Smooth muscle cell of the coronary artery (primary cell): ENCODE measurements at places on chromosomes 1 and 21. TPM values are rescaled to one million over a fixed set of nuclear protein-coding genes. Genes with fewer than 3 reads are reported as not detected.

Gene ANGPTL7
- total RNA-seq = 0.23 TPM in 1 of 2 replicates, not detected in the other

Gene LRRN2
- total RNA-seq = 0.12 TPM in 1 of 2 replicates, not detected in the other

Gene ZDHHC18
- 4.1 and 6.4 TPM in 2 replicates for total RNA-seq

Gene KCNE2
- total RNA-seq = not detected in 2 replicates

Gene FMOD
- 7.1 and 24.5 TPM in 2 replicates for total RNA-seq

Gene CACNA1S
- not detected in 2 replicates for total RNA-seq

Gene SLAMF7
- total RNA-seq = not detected in 2 replicates

Gene OR2M3
- total RNA-seq = not detected in 2 replicates

Gene TMEM52
- not detected in 2 replicates for total RNA-seq

Gene IQCC
- 1.3 and 1.6 TPM in 2 replicates for total RNA-seq

Gene RRP15
- total RNA-seq = 4.2 and 5.7 TPM in 2 replicates

Gene TSPEAR
- not detected in 2 replicates for total RNA-seq

Gene FMO5
- total RNA-seq = 0.75 and 1.2 TPM in 2 replicates

Gene GSTM5
- 0.60 and 9.0 TPM in 2 replicates for total RNA-seq

Gene PRRX1
- total RNA-seq = 139 and 167 TPM in 2 replicates

Gene SLC6A17
- total RNA-seq = under 0.01 and 0.82 TPM in 2 replicates

Gene TXLNA
- total RNA-seq = 57.8 and 69.2 TPM in 2 replicates

Gene KANK4
- total RNA-seq = 0.08 TPM in 1 of 2 replicates, not detected in the other

Gene VASH2
- 0.30 and 0.94 TPM in 2 replicates for total RNA-seq

Gene SASS6
- total RNA-seq = 0.35 and 1.9 TPM in 2 replicates

Gene KPRP
- not detected in 2 replicates for total RNA-seq

Gene RYR2
- total RNA-seq = under 0.01 TPM in 1 of 2 replicates, not detected in the other

Gene SYNC
- 39.5 and 52.4 TPM in 2 replicates for total RNA-seq

Gene OTUD3
- 3.4 and 8.7 TPM in 2 replicates for total RNA-seq

Gene MYBPH
- 0.35 TPM in 1 of 2 replicates, not detected in the other for total RNA-seq

Gene NTRK1
- 0.08 and 0.12 TPM in 2 replicates for total RNA-seq

Gene ZNF697
- 9.4 and 11.1 TPM in 2 replicates for total RNA-seq

Gene HHAT
- total RNA-seq = 1.1 and 3.9 TPM in 2 replicates

Gene KRTAP10-12
- total RNA-seq = not detected in 2 replicates

Gene NTNG1
- total RNA-seq = 0.08 and 17.3 TPM in 2 replicates

Gene TNFRSF1B
- total RNA-seq = 0.68 and 4.7 TPM in 2 replicates

Gene E2F2
- total RNA-seq = 0.15 TPM in 1 of 2 replicates, not detected in the other

Gene PDIK1L
- total RNA-seq = 2.9 TPM in 2 replicates

Gene C1orf94
- not detected in 2 replicates for total RNA-seq

Gene YIPF1
- 14.4 and 20.6 TPM in 2 replicates for total RNA-seq

Gene SPATA45
- not detected in 2 replicates for total RNA-seq

Gene RER1
- total RNA-seq = 80.2 and 128 TPM in 2 replicates

Gene TFAP2E
- total RNA-seq = 0.08 TPM in 1 of 2 replicates, not detected in the other

Gene PGLYRP4
- total RNA-seq = not detected in 2 replicates

Gene ACTA1
- not detected in 2 replicates for total RNA-seq

Gene PTGER3
- total RNA-seq = 0.45 and 6.7 TPM in 2 replicates

Gene ERICH3
- under 0.01 TPM in 1 of 2 replicates, not detected in the other for total RNA-seq

Gene RAB7B
- total RNA-seq = 4.7 and 13.6 TPM in 2 replicates

Gene PER3
- total RNA-seq = 2.0 and 4.4 TPM in 2 replicates
